Stimulated activated CD4-positive, alpha-beta T cell treated with anti-CD3 and anti-CD28 coated beads, Interleukin-4, amount 100 ng/mL, for 24 hours (primary cell): ENCODE measurements at places on chromosomes 1 and 21.
A peak's percentile ranks its signal among the peaks of the same experiment; 100 is the strongest.

GRCh38 chr1:38581396-38581795 is 278.2 kb downstream of the RRAGC start:
- DNase-seq = no peak

- DNase-seq = no peak
These were observed 145.4 kb downstream of the GREM2 start for GRCh38 chr1:240466509-240466908.

DNA sequence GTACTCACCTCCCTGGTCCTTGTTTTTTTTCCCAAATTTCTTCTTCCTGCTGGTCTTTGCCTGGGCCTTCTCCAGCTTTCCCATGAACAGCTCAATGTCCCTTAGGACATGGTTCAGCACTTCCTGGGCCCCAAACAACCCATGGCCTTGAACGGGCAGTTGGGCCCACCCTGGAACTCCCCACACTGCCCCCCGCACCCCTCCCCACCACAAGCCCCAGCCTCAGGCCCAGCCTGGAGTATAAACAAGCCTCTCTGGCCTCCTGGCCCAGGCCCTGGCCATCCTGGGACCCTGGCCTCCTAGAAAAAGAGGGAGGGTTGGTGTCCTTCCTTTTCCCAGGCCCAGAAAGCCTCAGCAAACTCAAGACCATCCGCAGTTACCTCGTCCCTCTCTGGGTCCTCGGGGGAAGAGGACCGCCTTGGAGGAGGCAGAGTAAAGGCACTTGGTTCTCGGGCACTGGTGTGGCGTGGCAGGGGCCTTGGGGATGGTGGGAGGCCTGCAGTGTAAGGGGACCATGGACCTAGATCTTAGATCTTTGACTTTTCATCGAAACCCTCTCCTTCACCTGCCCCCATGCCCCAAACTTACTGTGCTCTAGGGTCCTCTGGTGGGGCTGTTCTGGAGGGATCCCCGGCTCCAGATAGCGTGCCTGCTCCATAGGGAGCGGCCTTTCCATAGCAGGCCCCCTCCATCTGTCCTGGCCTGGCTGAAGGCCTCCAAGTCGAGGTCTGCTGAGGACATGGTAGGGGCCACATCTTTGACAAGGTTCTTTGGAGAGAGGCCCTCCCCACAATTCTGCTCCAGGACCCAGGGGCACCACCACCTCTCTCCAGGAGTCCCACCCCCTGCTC is 5.6 kb downstream of the EPS8L3 start:
- DNase-seq = no peak

GRCh38 chr1:212514056-212514614 is 81.4 kb downstream of the NENF start:
- peak; percentile 7 for DNase-seq

DNA sequence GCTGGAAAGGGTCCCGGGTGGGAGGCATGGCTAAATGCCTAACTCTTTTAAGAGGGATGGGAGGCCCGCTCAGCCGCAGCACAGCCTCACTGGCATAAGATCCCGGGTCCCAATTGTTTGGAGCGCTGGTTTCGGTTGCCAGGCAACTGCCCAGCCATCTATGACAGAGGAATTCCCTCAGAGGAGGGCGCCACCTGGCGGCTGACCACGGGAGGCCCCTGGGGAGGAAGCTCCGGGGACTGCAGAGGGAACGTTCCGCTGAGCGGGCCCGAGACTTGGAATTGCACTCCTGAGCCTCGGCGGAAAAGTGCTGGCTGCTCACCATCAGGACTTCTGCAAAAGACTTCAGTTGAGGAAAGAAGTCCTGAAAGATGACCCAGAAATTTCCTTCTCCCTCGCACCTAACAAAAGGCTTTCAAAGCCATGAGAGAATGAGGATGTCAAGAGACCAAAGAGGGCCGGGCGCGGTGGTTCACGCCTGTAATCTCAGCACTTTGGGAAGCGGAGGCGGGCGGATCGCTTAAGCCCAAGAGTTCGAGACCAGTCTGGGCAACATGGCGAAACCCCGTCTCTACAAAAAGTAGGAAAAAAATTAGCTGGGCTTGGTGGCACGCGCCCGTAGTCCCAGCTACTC is 1.1 kb upstream of the ELAPOR1 start:
- DNase-seq = peak; percentile 90

GRCh38 chr1:8902765-8903164 is 24.3 kb upstream of the ENO1 start:
- no peak for DNase-seq

DNA sequence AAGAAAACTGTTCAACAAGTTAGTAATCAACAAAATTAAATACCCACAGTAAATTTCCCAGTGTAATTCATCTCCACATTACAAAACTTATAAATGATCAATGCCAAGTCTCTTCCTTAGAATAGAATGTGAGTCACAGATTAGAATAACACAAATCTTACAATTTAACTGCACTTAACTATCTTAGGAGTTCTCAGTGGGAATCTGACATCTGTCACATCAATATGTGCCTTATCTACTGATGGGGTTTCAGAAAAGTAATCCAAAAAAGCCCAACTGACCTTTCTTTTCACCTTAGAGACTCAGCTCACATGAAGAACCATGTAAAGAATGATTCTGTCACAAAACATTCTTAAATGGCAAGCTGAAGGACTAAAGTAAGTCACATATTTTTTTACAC is 141.4 kb downstream of the RERE start:
- no peak for DNase-seq

DNA sequence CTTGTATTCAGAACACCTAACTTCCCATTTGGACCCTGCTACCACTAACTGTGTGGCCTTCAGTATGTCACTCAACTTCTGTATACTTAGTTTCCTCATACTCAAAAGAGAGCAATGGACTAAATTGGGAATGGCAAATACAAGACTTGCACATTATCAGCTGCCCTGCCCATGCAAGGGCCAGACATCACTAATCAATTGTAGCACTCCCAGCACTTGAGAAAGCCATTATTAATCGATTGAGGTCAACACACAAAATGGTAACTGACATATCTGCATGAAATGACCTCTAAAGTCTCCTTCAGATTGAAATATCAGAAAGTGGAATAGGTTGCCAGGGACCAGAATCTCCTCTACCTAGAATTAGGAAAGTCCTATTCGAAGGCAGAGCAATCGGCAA is 59.2 kb downstream of the MT1HL1 start:
- DNase-seq = no peak

DNA sequence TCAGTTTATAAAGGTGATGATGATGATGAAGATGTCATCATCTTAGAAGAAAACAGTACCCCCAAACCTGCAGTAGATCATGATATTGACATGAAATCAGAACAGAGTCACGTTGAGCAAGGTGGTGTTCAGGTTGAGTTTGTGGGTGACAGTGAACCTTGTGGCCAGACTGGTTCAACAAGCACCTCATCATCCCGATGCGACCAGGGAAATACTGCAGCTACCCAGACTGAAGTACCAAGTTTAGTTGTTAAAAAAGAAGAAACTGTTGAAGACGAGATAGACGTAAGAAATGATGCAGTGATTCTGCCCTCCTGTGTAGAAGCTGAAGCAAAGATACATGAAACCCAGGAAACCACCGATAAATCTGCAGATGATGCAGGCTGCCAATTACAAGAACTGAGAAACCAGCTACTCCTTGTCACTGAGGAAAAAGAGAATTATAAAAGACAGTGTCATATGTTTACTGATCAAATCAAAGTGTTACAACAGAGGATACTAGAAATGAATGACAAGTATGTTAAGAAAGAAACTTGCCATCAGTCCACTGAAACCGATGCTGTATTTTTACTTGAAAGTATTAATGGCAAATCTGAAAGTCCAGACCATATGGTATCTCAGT is 16.0 kb upstream of the CHAF1B start:
- DNase-seq = no peak

DNA sequence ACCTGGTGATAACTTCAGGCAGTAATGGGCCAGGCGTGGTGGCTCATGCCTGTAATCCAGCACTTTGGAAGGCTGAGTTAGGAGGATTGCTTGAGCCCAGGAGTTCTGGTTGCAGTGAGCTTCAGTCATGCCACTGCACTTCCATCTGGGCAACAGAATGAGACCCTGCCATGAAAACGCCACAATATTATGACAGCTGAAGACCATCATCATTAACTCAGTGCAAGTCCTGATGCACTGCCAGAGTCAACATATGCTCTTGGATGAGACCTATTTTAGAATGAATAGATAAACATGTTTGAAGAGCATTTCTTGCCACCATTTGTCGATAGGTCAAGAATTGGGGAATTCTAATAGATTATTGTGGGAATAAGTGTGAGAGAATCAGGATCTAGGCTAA is 26.4 kb downstream of the HENMT1 start:
- no peak for DNase-seq

DNA sequence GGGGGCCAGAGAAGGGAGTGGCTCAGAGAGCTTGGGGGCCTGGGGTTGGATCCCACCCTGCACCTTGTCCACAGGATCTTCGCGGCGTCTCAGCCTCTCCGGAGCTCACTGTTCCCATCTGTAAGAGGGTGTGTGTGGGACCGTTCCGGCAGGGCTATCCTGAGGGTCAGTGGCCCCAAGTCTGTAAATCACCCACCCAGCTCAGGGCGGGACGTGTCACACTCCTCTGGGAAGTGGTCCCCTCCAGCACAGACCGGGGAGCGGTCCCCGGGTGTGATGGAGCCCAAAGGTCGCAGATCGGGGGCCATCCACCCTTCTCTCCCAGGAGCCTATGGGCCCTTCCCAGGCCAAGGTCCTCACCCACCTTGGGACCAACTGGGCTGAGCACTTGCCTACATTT is 40.0 kb downstream of the KCNAB2 start:
- no peak for DNase-seq

DNA sequence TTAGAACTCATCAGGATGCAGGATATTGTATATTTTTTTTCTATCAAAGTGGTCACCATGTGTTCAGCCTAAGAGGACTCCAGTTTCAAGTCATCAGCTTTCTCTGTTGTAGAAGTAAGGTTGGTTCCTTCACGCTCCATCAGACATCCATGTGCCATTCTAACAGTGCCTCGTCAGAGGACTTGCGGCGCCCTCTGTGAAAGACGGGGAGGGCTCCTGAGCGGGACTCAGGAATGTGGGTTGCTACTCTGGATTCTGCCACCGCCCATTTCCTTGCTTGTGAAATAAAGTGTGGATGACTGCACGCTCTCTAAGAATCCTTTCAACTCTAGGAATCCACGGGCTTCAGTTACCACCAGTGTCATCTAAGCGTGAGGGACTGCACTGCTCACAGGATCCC is 593.5 kb downstream of the KIF26B start:
- DNase-seq = no peak

- DNase-seq = peak; percentile 38
These were observed 12.9 kb upstream of the IL19 start for GRCh38 chr1:206757524-206758266.

- DNase-seq = no peak
These were observed 37.0 kb upstream of the PUM1 start for GRCh38 chr1:31102501-31102950.

DNA sequence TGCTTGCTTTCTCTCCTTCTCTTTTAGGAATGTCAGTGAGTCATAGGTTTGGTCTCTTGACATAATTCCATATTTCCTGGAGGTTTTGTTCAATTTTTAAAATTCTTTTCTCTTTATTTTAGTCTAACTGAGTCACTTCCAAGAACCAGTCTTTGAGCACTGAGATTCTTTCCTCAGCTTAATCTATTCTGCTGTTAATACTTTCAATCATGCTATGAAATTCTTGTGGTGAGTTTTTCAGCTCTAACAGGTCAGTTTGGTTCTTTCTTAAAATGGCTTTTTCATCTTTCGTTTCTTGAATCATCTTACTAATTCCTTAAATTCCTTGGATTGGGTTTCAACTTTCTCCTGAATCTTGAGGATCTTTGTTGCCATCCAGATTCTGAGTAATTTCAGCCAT is 321.0 kb downstream of the PTBP2 start:
- DNase-seq = no peak

DNA sequence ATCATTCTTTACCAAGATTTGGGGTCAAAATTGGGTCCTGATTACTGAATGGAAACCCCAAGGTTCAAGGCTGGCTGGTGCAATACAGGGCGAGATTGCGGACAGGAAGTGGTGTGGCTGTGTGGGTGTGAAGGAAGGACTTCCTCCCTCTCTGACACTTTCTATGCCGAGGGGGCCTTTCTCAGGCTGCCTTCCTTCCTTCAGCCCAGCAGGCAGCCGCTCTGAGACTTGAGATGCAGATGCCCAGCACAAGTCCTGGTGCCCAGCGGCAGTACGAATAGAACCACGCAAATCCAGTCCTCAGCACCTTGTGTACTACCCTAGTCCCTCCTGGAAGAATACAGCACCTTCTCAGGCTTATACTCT is 16.3 kb downstream of the BATF3 start:
- DNase-seq = peak; percentile 37

GRCh38 chr1:83505148-83505547 is 493.8 kb downstream of the TTLL7 start:
- no peak for DNase-seq

GRCh38 chr1:215517441-215517891 is 49.6 kb upstream of the KCTD3 start:
- no peak for DNase-seq

DNA sequence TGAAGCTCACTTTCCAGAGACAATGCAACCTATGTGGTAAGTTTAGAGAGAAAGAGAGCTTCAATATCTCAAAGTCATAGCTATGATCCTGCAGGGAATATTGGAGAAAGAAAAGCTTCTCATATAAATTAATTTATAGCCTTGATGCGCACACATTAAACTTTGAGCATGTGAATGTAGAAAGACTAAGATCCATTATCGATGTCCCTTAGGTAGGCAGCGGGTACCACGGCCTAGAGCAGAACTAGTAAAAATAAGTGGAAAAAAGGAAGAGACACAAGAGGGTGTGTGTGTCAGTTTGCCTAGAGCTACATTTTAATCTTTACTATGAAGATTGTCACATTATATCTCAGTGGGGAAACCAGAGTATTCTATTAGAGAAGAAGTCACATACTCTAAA is 685.6 kb downstream of the AMY1C start:
- DNase-seq = no peak

- no peak for DNase-seq
These were observed 143.1 kb downstream of the PHTF1 start for GRCh38 chr1:113616156-113616555.

- DNase-seq = no peak
These were observed 60.5 kb upstream of the FOXD3 start for GRCh38 chr1:63261736-63262458.

GRCh38 chr1:20037877-20038276 is 32.1 kb upstream of the PLA2G5 start:
- DNase-seq = no peak

DNA sequence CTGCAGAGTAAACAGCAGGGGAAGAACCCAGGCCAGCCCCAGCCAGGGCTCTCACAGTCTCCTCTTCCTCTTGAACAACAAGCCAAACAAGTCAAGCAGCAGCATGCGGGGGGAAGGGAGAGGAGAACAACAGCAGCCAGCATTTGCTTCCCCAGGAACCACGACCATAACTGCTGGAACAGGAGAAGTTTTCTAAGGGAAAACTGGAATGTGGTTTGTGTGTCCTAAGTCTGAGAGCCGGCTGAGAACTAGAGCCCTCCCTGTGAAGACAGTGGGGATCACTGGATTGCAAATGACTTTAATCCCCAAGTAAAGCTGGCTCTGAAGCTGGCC is 48.2 kb downstream of the COQ8A start:
- no peak for DNase-seq

- no peak for DNase-seq
These were observed 26.1 kb downstream of the PKP1 start for GRCh38 chr1:201309416-201309815.

GRCh38 chr1:213075725-213076124 is 24.7 kb downstream of the RPS6KC1 start:
- DNase-seq = no peak
